ENCODE measurements at places on chromosomes 3 and 15. TPM values are rescaled to one million over a fixed set of nuclear protein-coding genes. Genes with fewer than 3 reads are reported as not detected.

The GATM gene
- total RNA-seq: 36.4 TPM

GRCh38 chr15:67116742-67117141 lies 51.3 kb downstream of the SMAD3 start:
- no peak for DNase-seq

DNA sequence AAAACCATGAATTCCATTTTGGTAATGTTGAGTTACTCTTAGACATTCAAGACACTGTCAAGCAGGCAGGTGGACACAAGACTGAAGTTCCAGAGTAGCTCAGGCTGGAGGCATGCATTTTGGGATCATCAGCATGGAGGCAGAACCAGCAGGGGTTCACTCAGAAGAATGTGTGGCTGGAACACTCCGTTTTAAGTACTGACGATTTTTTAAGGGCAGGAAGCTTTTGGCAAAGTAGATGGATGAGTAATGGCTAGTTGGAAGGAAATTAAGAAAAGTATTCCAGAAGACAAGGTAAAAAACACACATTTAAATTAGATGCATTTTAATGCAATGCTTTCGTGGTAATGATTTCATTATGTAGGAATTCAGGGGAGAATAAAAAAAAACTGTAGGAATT lies 420.4 kb downstream of the ROBO2 start:
- DNase-seq: no peak

GRCh38 chr3:55204417-55204816 lies 276.6 kb upstream of the LRTM1 start:
- no peak for DNase-seq

DNA sequence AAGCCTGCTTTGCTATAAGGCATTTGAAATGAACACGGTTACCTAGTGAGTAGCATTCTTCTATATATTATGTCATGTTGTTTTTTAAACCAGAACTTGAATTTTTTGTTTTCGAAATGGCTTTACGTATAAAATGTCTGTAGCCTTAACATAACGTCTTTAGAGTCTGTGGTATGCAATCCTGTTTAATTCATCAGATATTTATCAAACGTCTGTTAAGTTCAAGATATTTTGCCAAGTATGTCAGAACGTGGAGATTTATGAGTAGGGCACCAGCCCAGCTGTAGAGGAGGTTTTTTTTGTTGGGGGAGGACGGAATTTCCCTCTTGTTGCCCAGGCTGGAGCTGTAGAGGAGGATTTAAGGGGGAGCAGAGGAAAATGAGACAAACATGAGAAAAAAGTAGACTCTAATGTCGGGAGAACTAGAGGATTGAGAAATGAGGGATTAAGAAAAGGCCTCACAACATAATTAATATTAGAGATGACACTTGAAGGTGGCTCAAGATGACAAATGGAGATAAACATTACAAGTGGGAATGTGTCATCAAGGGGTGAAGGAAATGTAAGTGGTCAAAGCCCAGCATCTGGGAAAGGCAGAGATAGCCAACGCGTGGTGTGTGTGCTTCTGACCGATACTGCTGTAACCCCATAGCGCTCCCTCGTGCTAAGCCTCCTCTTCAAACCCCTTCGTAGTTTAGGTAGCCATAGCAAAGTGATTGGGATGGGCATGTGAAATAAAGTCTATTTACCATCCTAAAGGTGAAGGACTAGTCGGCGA lies 154.0 kb upstream of the GOLGA6L4 start:
- no peak for DNase-seq

GRCh38 chr3:195102609-195103467 lies 168.1 kb downstream of the XXYLT1 start:
- DNase-seq: peak; percentile 54

DNA sequence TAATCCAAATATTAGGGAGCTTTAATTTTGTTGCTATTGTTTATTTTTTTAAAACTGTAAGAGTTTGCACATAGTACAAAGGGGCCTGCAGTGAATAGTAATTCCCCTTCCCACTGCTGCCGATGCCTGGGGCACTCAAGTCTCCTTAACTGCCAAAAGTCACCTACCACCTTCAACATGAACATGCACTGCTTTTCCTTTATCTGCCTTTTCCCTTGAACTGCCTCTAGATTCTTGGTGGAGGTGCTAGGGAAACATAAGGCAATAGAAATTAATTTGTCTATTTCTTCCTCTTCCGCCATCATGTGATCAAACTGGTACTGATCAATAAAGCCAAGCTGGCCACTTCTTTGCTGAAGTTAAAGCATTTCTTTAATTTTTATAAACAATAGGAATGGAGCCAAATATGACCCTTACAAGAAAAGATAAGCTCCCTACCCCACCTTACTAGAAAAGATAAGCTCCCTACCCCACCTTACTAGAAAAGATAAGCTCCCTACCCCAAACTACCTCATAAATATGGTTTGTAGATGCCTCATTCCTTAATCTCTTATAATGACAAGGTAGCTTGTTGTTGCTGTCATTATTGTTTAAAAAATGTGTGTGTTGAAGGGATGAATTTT lies 17.4 kb upstream of the ACAP2 start:
- DNase-seq: no peak

DNA sequence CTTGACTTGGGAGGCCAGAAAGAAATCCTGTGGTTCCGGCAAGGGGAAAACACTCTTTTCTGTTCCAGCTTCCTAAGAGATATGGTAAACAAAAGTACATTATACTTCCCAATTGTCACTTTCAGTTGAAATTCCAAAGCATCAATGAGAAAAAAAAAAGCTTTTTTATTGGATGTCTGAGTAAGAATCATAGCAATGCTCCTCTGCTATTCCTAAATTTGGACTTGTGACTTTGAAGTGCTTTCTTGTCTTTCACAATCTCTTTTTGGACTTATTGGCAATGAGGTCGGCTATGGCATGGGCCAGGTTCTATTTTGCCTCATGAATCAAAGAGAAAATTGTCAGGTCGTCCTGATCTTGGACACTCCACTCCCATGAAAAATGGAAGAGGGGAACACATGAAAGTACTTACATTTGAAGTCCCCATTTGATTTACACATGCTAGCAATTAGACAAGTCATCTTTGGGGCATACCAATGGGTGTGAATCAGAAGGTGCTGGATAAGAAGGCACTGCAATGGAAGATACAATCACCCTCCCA lies 170.5 kb downstream of the GREM1 start:
- DNase-seq: no peak

GRCh38 chr3:59064728-59065127 lies 14.9 kb upstream of the CFAP20DC start:
- no peak for DNase-seq

GRCh38 chr3:112448939-112449338 lies 50.3 kb downstream of the BTLA start:
- no peak for DNase-seq

GRCh38 chr15:63348392-63348791 lies 33.3 kb downstream of the CA12 start:
- peak; percentile 65 for DNase-seq

The ATP2B2 gene
- not detected for total RNA-seq

Data from myocyte (in vitro differentiated cells).